ENCODE measurements at places on chromosomes 13 and 19.

DNA sequence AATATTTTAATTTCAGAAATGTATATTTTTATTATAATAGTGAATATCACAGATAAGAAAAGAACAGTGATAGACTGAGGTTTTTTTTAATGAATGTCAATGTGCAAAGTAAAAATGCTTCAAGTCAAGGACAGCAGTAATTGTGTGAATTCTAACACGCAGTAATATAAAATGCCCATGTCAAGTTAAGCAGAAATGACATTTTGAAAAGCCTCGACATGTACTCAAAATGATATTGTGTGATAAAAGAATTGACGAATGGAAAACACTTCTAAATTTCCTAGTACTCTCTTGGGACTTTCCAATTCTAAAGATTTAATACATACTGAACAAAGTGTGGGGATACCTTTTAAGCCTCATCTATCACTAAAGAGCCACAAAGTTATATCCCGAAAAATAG is 172.6 kb downstream of the SLITRK6 start:
- no peaks in the 10 kb centered on the region for H3K36me3 ChIP-seq
- no peaks in the 10 kb centered on the region for H3K4me1 ChIP-seq
- no peak overlapping the region for H3K4me3 ChIP-seq

DNA sequence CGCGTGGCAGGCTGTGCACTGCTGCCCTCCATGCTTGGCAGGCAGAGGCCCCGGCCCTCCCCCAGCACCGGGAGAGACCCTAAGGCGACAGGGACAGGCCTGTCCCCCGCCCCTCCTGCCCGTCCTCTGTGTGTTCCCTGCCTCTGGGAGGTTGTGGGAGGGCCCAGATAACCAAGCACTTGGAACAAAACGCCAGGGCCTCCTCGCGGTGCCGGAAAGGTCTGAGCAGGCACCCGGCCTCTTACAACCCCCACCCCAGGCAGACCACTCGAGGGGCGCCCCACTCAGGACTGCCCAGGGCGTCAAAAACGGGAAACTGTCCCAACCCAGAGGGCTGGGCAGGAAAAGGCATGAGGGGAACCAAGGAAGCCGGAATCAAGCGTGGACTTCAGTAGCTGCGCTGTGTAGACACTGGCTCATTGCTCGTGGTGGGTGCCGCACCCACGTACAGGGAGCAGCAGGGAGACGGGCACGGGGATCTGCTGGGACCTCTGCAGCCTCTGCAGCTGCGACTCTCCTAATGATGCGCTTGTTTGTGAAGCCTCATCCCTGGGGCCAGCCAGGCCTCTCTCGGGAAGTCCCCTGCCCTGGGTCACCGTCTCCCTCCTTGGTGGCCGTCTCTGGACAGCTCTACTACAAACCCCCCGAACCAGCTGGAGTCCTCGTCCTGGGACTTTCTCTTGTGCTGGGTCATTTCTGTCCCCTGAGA is 20.0 kb downstream of the GNA11 start:
- DNase-seq, result no peak
- H3K4me3 ChIP-seq, result no peak overlapping the region
- H3K4me1 ChIP-seq, result no peaks in the 10 kb centered on the region
- no peaks in the 10 kb centered on the region for H3K27me3 ChIP-seq
- H3K36me3 ChIP-seq, result peaks cover 21% of the 10 kb centered on the region
- H3K27ac ChIP-seq, result no peak overlapping the region

GRCh38 chr13:54875111-54875510 is 1846.5 kb downstream of the OLFM4 start:
- H3K27ac ChIP-seq, result no peak overlapping the region
- no peak overlapping the region for H3K4me3 ChIP-seq
- no peaks in the 10 kb centered on the region for H3K27me3 ChIP-seq
- no peaks in the 10 kb centered on the region for H3K36me3 ChIP-seq
- no peak for DNase-seq

- H3K36me3 ChIP-seq, result no peaks in the 10 kb centered on the region
- DNase-seq, result no peak
- no peak overlapping the region for H3K4me3 ChIP-seq
- peaks cover 12% of the 10 kb centered on the region for H3K4me1 ChIP-seq
Observed at GRCh38 chr13:106096661-106097092, 438.8 kb downstream of the EFNB2 start.

GRCh38 chr19:8577247-8577646 is at the start of gene MYO1F:
Gene MYO1F (minus strand): TSS chr19:8577442. CDS start chr19:8577309, 133 bp downstream.
- H3K36me3 ChIP-seq, result no peaks in the 10 kb centered on the region
- H3K4me3 ChIP-seq, result peak within 1 kb of the TSS; percentile 39
- no peak for DNase-seq

GRCh38 chr13:38223089-38223488 is 126.6 kb upstream of the UFM1 start:
- no peak overlapping the region for H3K27ac ChIP-seq
- no peak for DNase-seq
- H3K4me3 ChIP-seq, result no peak overlapping the region
- H3K36me3 ChIP-seq, result no peaks in the 10 kb centered on the region
- no peaks in the 10 kb centered on the region for H3K27me3 ChIP-seq
- H3K4me1 ChIP-seq, result no peaks in the 10 kb centered on the region

- H3K27me3 ChIP-seq, result no peaks in the 10 kb centered on the region
- peak overlapping the region; percentile 84 for H3K27ac ChIP-seq
- DNase-seq, result no peak
- no peaks in the 10 kb centered on the region for H3K36me3 ChIP-seq
Observed at GRCh38 chr19:46133777-46134241, 9.3 kb upstream of the IGFL3 start.

GRCh38 chr13:64924401-64924800 is 2305.7 kb downstream of the PCDH9 start:
- no peaks in the 10 kb centered on the region for H3K36me3 ChIP-seq
- DNase-seq, result no peak
- no peaks in the 10 kb centered on the region for H3K27me3 ChIP-seq

GRCh38 chr19:3028305-3029064 is 595 bp downstream of the TLE2 start:
- no peaks in the 10 kb centered on the region for H3K27me3 ChIP-seq
- no peak for DNase-seq
- peak overlapping the region; percentile 66 for H3K4me3 ChIP-seq
- peak overlapping the region; percentile 71 for H3K27ac ChIP-seq
- H3K4me1 ChIP-seq, result peaks cover 24% of the 10 kb centered on the region

DNA sequence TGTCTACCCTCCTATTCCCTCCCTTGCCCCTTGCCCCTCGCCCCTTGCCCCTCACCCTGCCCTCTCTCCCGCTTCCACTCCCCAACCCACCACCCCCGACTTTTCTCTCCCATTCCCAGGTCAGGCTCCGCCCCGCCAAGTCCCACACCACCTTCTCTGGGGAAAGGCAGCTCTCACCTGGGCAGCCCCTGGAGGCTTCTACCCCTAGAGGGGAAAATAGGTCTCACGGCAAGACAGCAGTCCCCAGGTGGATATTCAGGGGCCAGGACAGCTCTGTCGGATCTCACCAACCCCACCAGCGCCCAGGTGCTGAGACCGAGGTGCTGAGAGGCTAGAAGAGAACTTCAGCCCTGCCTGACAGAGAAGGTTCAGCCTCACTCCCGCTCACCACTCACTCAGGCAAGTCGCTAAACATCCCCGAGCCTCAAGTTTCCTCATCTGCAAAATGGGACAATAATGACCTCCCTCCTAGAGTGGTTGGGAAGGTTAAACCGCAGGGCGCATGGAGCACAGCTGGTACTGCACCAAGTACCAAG is 1.4 kb upstream of the ERFL start:
- no peak overlapping the region for H3K4me3 ChIP-seq
- H3K4me1 ChIP-seq, result peaks cover 19% of the 10 kb centered on the region
- H3K27me3 ChIP-seq, result peaks cover 39% of the 10 kb centered on the region
- no peaks in the 10 kb centered on the region for H3K36me3 ChIP-seq
- H3K27ac ChIP-seq, result no peak overlapping the region

GRCh38 chr13:111203736-111204389 is 88.8 kb downstream of the ARHGEF7 start:
- H3K27ac ChIP-seq, result peak overlapping the region; percentile 68
- peaks cover 57% of the 10 kb centered on the region for H3K4me1 ChIP-seq
- no peaks in the 10 kb centered on the region for H3K36me3 ChIP-seq
- H3K27me3 ChIP-seq, result no peaks in the 10 kb centered on the region

GRCh38 chr13:102440259-102440936 is 38.5 kb upstream of the FGF14 start:
- no peak overlapping the region for H3K4me3 ChIP-seq
- H3K27me3 ChIP-seq, result no peaks in the 10 kb centered on the region
- peaks cover 28% of the 10 kb centered on the region for H3K4me1 ChIP-seq
- no peaks in the 10 kb centered on the region for H3K36me3 ChIP-seq
- DNase-seq, result no peak

GRCh38 chr13:98563071-98563470 is 13.8 kb downstream of the STK24 start:
- H3K36me3 ChIP-seq, result no peaks in the 10 kb centered on the region
- no peak for DNase-seq
- peak overlapping the region; percentile 54 for H3K27ac ChIP-seq
- peak overlapping the region; percentile 30 for H3K4me3 ChIP-seq

GRCh38 chr13:32022311-32022710 is 9.3 kb upstream of the FRY start:
- no peak for DNase-seq
- H3K36me3 ChIP-seq, result no peaks in the 10 kb centered on the region
- no peaks in the 10 kb centered on the region for H3K27me3 ChIP-seq
- H3K27ac ChIP-seq, result no peak overlapping the region
- H3K4me3 ChIP-seq, result no peak overlapping the region

GRCh38 chr19:41136636-41137455 is 22.6 kb downstream of the CYP2F1 start:
- H3K4me1 ChIP-seq, result no peaks in the 10 kb centered on the region
- no peaks in the 10 kb centered on the region for H3K36me3 ChIP-seq
- no peaks in the 10 kb centered on the region for H3K27me3 ChIP-seq
- H3K4me3 ChIP-seq, result no peak overlapping the region
- no peak for DNase-seq

GRCh38 chr13:50485979-50486935 is 357.2 kb downstream of the DLEU7 start:
- no peaks in the 10 kb centered on the region for H3K4me1 ChIP-seq
- no peaks in the 10 kb centered on the region for H3K27me3 ChIP-seq
- no peaks in the 10 kb centered on the region for H3K36me3 ChIP-seq
- no peak overlapping the region for H3K4me3 ChIP-seq
- DNase-seq, result no peak
- no peak overlapping the region for H3K27ac ChIP-seq

DNA sequence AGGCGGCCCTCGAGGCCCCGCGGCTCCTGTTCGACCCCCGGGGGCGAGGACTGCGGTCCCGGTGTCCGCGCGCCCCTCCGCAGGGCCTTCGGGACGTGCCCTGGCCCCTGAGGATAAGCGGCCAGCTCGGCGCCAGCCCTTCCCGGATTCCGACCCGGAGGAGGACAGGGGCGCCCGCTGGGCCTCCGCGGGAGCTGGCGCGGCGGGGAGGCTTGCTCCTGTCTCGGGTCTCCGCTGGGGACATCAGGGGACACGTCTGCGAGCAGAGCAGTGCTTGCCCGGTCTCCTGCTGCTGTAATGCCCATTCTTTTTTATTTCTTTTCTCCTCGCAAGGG is 829 bp downstream of the B3GLCT start:
- no peak for DNase-seq
- no peaks in the 10 kb centered on the region for H3K36me3 ChIP-seq
- peak overlapping the region; percentile 98 for H3K27ac ChIP-seq
- peaks cover 12% of the 10 kb centered on the region for H3K4me1 ChIP-seq

DNA sequence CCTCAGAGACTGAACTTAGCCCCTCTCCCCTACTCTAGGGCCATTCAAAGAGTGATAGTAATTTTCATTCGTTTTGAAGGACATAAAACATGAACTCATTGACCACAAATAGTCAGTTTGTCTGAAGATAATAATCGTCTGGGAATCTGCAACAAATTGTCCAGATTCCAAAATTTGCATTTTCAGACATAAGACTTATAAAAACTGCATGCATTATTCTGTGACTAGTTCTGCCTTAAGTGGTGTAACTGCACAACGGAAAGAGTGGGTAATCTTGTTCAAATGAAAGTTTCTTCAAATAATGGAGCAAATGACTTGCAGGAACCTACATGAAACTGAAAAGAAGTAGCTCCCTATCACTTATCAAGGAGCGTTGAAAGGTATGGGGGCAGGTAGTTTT is 8.4 kb downstream of the CSNK1A1L start:
- no peaks in the 10 kb centered on the region for H3K4me1 ChIP-seq
- no peaks in the 10 kb centered on the region for H3K27me3 ChIP-seq
- H3K27ac ChIP-seq, result no peak overlapping the region
- no peak overlapping the region for H3K4me3 ChIP-seq
- no peak for DNase-seq

DNA sequence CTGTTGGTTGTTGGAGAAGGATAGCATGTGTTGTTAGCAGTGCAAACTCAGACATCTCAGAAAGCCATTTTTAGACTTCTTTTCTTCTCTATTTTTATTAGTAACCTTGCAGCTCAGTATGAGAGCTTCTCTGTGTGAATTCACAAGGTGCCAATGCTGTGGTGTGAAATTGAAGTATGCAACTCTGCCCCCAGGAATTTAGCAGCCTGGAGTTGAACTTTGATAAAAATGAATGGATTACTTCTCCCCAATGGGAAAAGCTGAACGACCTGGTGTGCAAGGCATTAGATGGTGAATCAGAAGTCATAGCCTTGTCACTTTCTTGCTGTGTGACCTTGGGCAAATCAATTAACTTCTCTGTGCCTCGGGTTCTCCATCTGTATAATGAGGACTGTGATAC is 512.3 kb upstream of the PCDH9 start:
- H3K36me3 ChIP-seq, result no peaks in the 10 kb centered on the region
- no peak overlapping the region for H3K27ac ChIP-seq
- no peaks in the 10 kb centered on the region for H3K4me1 ChIP-seq
- H3K4me3 ChIP-seq, result no peak overlapping the region

DNA sequence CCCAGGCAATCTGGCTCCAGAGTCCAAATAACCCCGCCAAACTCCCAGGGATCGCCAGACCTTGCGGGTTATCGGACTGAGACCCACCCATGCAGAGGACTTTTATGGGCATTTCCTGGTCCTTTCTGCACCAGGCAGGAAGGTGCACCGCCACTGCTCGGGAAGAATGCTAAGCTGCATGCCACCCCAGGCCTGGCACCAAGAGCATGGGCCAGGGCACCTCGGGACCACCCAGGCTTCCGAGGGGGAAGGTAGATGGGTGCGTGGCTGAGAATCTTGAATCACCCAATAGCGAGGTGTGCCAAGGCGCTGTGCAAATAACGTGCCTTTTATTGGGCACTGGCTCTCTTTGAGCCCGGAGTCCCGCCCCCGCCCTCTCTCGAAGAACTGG is 422 bp upstream of the ZNF575 start:
- H3K36me3 ChIP-seq, result no peaks in the 10 kb centered on the region
- DNase-seq, result no peak
- H3K27me3 ChIP-seq, result no peaks in the 10 kb centered on the region
- H3K4me3 ChIP-seq, result peak overlapping the region; percentile 49

DNA sequence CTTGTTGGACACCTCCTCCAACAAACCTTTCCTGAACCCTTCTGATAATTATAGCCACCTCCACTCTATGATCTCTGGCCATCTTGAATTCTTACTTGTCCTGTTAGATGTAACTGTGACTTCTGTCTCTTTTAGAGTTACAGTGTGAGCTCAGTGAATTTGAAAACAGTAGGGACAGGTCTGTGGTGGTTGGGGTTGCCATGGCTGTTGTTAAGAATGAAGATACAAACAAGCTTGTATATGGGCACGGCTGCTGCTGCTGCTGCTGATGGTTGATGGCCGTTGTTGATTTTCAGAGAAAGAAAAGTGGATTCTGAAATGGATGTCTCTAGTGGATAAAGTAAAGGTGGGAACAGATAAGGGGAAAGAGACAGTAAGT is 101.5 kb downstream of the STARD13 start:
- H3K4me3 ChIP-seq, result no peak overlapping the region
- H3K27me3 ChIP-seq, result no peaks in the 10 kb centered on the region
- no peaks in the 10 kb centered on the region for H3K36me3 ChIP-seq
- peaks cover 48% of the 10 kb centered on the region for H3K4me1 ChIP-seq

- H3K27me3 ChIP-seq, result no peaks in the 10 kb centered on the region
- no peak overlapping the region for H3K4me3 ChIP-seq
- no peaks in the 10 kb centered on the region for H3K36me3 ChIP-seq
- H3K27ac ChIP-seq, result no peak overlapping the region
- H3K4me1 ChIP-seq, result no peaks in the 10 kb centered on the region
Observed at GRCh38 chr13:45879666-45880065, 28.1 kb upstream of the SIAH3 start.

All from esophagus squamous epithelium (tissue), 5 donors.